ENCODE measurements at places on chromosomes 3 and 15. TPM values are rescaled to one million over a fixed set of nuclear protein-coding genes. Genes with fewer than 3 reads are reported as not detected.

- peak; percentile 74 for DNase-seq
Measured at GRCh38 chr3:56314842-56315241, 153.4 kb downstream of the ERC2 start.

DNA sequence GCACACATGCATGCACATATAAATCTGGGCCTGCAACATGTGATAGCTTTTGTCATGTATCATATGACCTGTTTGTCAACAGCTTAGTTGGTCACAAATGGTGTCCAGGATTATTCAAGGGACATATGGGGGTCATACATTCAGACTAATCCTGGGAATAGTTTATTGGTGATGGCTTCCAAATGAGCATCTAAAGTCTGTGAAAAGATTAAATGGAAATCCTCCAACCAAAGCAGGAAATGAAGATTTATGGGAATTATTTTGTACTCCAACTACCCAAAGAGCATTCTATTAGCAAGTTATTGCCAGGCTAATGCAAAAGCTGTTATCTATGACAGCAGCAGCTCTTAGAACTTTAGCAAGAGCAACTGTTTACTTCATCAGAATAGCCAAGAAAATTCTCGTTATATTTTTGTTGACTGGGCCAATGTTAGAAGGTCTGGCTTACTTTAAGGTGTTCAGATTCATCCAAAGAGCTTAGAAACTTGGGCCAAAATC lies 7.1 kb downstream of the FSTL1 start:
- DNase-seq, result no peak

DNA sequence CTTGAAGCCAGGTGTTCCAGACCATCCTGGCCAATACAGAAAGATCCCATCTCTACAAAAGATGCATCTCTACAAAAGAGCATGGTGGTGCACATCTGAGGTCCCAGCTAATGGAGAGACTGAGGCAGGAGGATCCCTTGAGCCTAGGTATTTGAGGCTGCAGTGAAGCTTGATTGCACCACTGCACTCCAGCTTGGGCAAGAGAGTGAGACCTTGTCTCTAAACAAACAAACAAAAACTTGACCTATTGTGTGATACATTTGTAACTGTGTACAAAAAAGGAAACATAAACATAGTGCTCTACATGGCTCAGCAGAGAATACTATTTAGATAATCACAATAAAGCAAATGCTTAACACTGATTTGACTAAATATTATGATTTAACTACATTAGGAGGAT lies 18.7 kb downstream of the ANPEP start:
- no peak for DNase-seq

DNA sequence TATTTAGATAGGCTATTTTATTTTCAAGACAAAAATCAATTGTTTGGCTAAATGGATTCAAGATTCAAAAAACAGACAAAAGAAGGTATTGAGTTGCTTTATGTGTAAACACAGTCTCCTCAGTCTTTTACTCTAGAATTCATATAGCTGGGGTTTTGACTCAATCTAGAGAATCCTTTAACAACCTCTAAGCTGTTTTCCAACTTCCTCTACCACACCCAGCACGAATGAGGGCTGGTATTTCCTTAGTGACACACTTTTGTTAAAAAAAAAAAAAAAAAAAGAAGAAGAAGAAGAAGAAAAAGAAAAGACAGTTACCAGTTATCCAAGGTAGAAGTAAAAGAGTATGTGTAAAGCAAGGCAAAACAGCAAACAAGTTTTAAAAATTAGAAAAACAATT lies 732.8 kb upstream of the GOLIM4 start:
- no peak for DNase-seq

GRCh38 chr3:175913286-175913685 lies 1054.2 kb downstream of the NAALADL2 start:
- DNase-seq, result no peak

NECTIN3 gene
- total RNA-seq, result 30.1 TPM

PLOD2 gene
- 31.0 TPM for total RNA-seq
